ENCODE measurements at places on chromosomes 1 and 21. TPM values are rescaled to one million over a fixed set of nuclear protein-coding genes. Genes with fewer than 3 reads are reported as not detected.

Gene ACBD3
- 68.6 TPM for total RNA-seq

Gene KIF21B
- under 0.01 TPM for total RNA-seq

Gene UBE2J2
- total RNA-seq, result 44.7 TPM

Gene DESI2
- total RNA-seq, result 42.1 TPM

Gene RUNX3
- total RNA-seq, result not detected

Gene SEC16B
- 1.7 TPM for total RNA-seq

Gene EPHA8
- not detected for total RNA-seq

Gene F5
- not detected for total RNA-seq

Gene LCE1A
- total RNA-seq, result not detected

Data from smooth muscle cell of bladder (primary cell).